ENCODE measurements at places on chromosomes 2 and 18.

GRCh38 chr2:120625865-120626560, 109.7 kb upstream of the GLI2 start:
- H3K36me3 ChIP-seq, result no peaks in the 10 kb centered on the region
- peak; percentile 27 for DNase-seq
- H3K4me3 ChIP-seq, result no peak overlapping the region
- peaks cover 4% of the 10 kb centered on the region for H3K4me1 ChIP-seq

DNA sequence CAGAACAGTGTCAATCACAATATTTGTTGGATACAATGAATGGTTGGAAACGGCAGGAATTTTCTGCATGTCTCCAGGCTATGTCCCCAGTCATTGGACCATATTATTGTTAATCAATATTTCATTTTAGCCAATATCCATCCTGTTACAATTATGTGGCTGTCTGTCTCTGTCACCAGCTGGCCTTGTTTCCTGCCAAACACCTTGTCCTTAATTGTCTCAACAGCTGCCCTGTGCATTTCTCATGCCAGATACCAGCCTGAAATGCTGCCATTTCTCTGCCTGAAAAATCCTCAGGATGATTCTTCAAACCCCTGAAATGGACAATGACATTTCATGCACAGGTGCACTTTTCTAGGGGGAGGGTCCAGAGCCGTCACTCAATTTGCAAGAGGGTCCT, 170.6 kb downstream of the ALPK2 start:
- no peak for DNase-seq
- peaks cover 13% of the 10 kb centered on the region for H3K27me3 ChIP-seq
- no peak overlapping the region for H3K27ac ChIP-seq
- H3K4me3 ChIP-seq, result no peak overlapping the region

GRCh38 chr2:240788482-240788881, 31.5 kb downstream of the KIF1A start:
- no peak overlapping the region for H3K4me3 ChIP-seq
- peaks cover 20% of the 10 kb centered on the region for H3K4me1 ChIP-seq
- H3K27me3 ChIP-seq, result no peaks in the 10 kb centered on the region
- DNase-seq, result no peak
- no peaks in the 10 kb centered on the region for H3K36me3 ChIP-seq

DNA sequence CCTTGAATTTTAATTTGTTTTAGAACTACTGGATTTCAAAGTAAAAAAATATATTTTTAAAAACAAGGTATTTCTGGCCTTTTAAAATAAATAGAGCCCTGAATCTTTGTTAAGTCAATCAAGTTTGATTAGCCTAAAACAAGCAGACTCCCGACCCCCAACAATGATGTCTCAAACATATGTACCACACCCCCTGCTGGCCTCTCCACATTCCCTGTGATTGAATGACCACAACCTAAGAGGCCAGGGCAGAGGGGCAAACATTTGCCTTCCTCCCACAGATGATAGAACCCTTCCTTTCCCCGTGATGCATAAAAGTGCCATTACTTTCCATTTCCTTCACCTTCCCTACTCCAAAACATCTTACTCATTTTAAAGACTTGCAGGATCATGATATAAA, 130.9 kb downstream of the STK39 start:
- no peaks in the 10 kb centered on the region for H3K4me1 ChIP-seq
- DNase-seq, result no peak
- peaks cover 25% of the 10 kb centered on the region for H3K36me3 ChIP-seq
